ENCODE measurements at places on chromosomes 7 and 10.

- DNase-seq: peak; percentile 43
Observed at GRCh38 chr10:79179164-79179956, 110.6 kb downstream of the ZMIZ1 start.

DNA sequence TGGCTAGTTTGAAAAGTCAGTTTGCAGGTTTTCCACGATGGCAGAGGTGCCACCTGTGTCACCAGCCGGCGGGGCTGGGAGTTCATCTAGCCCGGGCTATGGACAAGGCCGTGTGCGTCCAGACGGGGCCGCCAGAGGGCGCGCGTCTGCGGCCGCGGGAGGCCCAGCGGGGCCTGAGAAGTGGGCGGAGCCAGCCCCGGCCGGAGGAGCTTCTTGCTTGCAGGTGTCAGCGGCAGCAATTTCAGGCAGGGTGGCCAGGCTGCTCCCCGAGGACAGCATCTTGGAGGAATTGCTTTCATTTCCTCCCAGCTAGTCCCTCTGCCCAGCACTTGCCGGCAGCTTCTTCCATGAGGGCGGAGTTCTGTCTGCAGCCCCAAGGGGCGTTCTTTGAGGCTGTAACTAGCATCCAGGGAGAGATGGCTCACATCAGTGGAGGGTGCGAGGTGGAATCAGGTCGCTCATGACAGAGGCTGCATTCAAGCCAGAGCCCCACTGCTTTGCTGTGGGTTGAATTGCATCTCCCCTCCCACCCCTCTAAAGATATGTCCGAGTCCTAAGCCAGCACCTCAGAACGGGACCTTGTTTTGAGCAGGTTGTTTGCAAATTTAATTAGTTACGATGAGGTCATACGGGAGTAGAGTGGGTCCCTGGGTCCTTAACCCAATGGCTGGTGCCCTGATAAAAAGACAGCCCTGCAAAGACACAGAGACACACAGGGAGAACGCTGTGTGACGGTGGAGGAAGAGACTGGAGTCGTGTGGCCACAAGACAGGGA is 85.9 kb upstream of the MKI67 start:
- peak; percentile 65 for DNase-seq

DNA sequence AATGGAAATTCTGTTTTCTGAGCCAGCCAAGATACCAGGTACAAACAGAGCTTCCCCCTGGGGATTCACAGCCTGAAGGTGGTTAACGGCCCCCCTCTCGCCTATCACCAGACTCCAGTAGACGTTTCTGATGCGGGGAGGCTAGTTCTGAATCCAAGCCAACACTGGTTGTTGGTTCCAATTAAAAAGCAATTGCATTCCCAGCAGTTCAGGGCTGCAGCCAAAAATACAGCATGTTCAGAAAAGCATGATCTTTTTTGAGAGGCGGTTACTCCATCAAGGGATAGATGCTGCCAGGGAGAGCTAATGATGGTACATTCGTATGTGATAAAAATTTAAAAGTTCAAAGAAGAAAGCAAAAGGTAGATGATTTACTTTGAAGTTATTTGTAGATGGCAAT is 481.0 kb downstream of the GALNT17 start:
- DNase-seq: peak; percentile 25

DNA sequence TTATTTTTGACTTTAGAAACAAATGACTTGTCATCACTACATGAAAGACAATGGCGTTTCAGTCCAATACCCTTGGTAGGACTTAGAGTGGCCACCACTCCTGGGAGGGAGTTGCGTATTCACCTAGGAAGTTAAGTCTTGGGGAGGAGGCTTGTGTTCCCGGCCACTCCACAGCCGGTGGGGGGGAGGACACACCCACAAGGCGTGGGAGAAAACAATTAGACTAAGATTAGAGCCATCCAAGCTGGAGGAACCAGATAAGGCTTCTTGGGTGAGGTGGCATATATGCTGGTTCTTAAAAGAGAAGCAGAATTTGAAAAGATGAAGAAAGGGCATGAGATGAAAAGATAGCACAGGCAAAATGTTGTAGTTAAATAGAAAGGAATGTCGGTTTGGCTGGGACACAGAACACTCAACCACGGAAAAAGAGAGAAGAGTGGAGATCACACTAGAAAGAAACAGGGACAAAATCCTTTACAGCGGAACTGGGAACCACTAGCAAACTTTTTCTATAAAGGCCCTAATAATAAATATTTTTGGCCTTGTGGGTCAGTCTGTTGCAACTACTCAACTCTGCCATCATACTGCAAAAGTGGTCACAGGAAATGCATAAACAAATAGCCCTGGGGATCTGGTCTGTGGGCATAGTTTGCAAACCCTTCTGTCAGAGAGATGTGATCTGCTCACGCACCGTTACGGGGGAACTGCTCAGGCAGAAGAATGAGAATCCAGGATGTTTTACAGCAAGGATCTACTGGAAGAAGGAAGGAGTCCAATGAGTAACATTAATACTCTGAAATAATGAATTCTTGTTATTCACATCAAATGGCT is 651.8 kb downstream of the PARD3 start:
- no peak for DNase-seq

GRCh38 chr7:47489624-47490023 is 92.3 kb downstream of the TNS3 start:
- DNase-seq: no peak

DNA sequence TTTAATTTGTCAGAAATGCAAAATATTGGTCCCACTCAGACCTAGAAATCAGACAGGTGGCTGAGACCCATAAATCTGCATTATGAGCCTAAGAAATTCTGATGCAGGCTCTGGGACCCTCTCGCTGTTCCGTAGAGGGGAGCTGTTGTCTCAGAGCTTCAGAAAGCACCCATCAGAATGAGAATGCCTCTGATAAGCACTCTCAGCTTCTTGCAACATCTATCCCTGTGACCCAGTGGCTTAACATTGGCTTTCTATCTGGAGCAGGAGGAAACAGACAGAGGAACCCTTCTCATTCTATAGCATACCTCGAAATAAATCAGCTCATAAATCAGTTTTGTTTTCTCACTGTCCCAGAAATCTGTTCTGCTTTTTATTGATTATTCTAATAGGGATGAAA is 184.6 kb upstream of the SP4 start:
- DNase-seq: no peak

DNA sequence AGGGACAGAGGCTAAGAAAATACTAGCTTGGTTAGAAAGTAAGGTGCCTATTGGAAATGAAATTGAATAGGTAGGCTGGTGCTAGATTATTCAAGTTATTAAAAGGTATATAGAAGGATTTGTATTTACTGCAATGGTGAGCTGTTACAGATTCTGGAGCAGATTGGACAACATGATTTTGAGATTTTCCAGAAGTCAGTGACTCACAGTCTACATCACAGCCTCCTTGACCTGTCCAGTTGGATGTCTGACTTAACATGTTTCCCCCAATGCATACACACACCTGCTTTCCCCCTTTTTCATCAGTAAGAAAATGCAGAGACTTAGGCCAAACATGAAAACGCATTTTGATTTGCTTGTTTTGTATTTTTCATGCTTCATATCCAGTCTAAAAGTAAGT is 33.4 kb downstream of the STARD3NL start:
- DNase-seq: no peak

GRCh38 chr10:49393757-49394156 is 2.1 kb downstream of the DRGX start:
- no peak for DNase-seq

DNA sequence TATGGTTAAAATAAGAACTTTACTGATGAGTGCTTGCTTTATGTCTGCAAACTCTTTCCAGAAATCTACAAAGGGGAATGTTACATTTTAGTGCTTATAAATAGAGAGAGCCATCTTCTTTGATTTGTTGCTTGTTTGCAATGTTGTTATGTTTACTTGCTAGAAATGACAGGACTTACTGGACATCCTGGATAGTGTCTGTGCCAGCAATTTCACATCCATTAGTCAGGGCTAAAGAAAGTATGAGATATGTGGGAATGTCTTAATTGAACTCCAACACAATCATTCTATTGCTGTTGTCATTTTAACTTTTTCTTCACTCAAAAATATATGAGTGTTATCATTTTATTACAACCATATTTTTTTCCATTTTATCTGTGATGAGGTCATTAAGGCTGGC is 453.2 kb downstream of the TNS3 start:
- no peak for DNase-seq

GRCh38 chr7:136403591-136403990 is 426.4 kb upstream of the MTPN start:
- no peak for DNase-seq

GRCh38 chr10:91123261-91123660 is 97.2 kb upstream of the PCGF5 start:
- no peak for DNase-seq
